ENCODE measurements at places on chromosomes 1 and 21. TPM values are rescaled to one million over a fixed set of nuclear protein-coding genes. Genes with fewer than 3 reads are reported as not detected.

Gene ENAH
- total RNA-seq = 32.1 TPM

Gene UQCRHL
- total RNA-seq = 0.87 TPM

Gene CLCNKA
- 0.90 TPM for total RNA-seq

Gene KRTAP12-4
- not detected for total RNA-seq

DNA sequence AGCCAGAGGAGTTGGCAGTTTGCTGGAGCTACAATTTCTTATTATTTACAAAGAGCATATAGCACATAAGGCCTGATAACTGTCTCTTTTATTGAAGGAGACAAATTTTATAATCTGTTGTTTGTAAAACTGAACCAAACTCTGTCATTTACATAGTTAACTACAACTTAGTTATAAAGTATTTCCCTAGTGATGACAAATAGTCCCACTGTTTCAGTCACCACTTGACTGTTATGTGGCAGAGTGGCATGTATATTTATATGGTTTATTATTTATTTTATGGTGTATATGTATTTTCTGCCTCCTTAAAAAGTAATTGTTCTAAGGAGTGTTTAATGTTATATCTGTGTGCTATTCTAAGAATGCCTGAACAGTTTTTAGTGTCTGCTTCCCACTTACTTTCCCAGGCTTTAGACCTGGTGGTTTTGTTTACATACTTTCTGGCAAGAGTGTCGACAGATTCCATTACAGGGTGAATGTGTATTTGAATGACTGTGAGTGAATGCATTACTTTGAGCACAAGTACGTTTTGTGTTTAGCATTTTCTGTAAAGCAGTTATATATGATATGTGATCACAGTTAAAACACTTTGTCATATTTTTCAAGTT, 10.0 kb downstream of the TSEN15 start:
- H3K4me1 ChIP-seq = peaks cover 10% of the 10 kb centered on the region
- no peak overlapping the region for H3K27ac ChIP-seq
- H3K36me3 ChIP-seq = no peaks in the 10 kb centered on the region
- no peaks in the 10 kb centered on the region for H3K27me3 ChIP-seq
- DNase-seq = no peak

GRCh38 chr1:165411396-165411795, 33.5 kb downstream of the RXRG start:
- H3K27ac ChIP-seq = no peak overlapping the region
- H3K4me3 ChIP-seq = no peak overlapping the region
- no peaks in the 10 kb centered on the region for H3K27me3 ChIP-seq
- H3K36me3 ChIP-seq = no peaks in the 10 kb centered on the region
- DNase-seq = no peak
- H3K4me1 ChIP-seq = no peaks in the 10 kb centered on the region

DNA sequence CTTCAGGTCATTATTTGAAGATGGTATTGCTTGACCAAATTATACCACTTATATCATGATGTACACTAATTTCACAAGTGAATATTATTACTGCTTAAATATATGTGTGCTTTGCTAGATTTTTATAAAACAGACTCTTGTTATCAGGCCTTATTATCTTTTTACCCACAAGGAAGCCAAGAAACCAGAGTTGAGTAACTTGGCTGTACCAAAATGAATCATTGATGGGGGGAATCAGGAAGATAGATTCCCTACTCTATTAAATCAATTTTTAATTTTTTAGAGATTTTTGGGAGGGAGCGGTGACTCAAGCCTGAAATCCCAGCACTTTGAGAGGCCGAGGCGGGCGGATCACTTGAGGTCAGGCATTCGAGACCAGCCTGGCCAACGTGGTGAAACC, 16.0 kb upstream of the SCCPDH start:
- no peak overlapping the region for H3K27ac ChIP-seq
- DNase-seq = no peak
- H3K4me3 ChIP-seq = no peak overlapping the region
- no peaks in the 10 kb centered on the region for H3K36me3 ChIP-seq
- no peaks in the 10 kb centered on the region for H3K4me1 ChIP-seq

DNA sequence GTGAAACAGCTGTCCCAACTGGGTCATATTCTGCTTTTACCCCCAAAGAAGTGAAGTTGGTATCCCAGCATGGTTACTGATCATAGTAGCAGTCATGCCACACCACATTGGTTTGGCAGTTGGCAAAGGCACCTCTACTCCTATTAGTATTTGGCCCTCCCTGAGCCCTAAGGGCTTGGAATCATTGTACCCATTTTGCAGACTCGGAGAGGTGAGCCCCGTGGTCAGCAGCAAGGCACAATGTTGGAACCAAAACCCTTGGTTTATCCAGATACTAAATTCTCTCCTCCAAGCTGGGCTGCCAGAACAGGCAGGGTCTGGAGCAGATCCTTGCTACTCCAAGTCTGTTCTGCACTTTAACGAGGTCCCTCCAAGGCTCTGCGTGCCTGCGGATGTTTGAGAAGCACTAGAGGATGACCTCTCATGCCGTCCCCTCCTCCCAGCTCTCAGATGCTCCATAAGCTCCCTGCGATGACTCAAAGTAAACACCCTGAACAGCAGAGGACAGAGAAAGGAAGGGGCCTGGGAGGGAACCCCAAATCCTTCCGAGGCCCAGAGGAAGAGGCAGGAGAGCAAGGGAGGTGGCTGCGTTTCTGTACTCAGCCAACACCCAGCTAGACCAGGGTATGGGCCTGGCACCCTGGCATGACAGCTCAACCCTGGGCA, 89.3 kb downstream of the PAX7 start:
- H3K4me3 ChIP-seq = no peak overlapping the region
- no peak for DNase-seq
- no peaks in the 10 kb centered on the region for H3K36me3 ChIP-seq
- H3K4me1 ChIP-seq = no peaks in the 10 kb centered on the region

- H3K27ac ChIP-seq = no peak overlapping the region
- no peaks in the 10 kb centered on the region for H3K27me3 ChIP-seq
- DNase-seq = no peak
- H3K4me1 ChIP-seq = no peaks in the 10 kb centered on the region
- H3K36me3 ChIP-seq = no peaks in the 10 kb centered on the region
Observed at GRCh38 chr1:42834803-42835202, 11.6 kb upstream of the ZNF691 start.

- no peaks in the 10 kb centered on the region for H3K36me3 ChIP-seq
- no peaks in the 10 kb centered on the region for H3K27me3 ChIP-seq
- no peaks in the 10 kb centered on the region for H3K4me1 ChIP-seq
- no peak overlapping the region for H3K27ac ChIP-seq
- no peak for DNase-seq
Observed at GRCh38 chr1:14568716-14569355, 29.6 kb upstream of the KAZN start.

- no peaks in the 10 kb centered on the region for H3K4me1 ChIP-seq
- no peak for DNase-seq
- H3K27ac ChIP-seq = no peak overlapping the region
- H3K36me3 ChIP-seq = no peaks in the 10 kb centered on the region
Observed at GRCh38 chr1:14184454-14184853, 414.0 kb upstream of the KAZN start.

DNA sequence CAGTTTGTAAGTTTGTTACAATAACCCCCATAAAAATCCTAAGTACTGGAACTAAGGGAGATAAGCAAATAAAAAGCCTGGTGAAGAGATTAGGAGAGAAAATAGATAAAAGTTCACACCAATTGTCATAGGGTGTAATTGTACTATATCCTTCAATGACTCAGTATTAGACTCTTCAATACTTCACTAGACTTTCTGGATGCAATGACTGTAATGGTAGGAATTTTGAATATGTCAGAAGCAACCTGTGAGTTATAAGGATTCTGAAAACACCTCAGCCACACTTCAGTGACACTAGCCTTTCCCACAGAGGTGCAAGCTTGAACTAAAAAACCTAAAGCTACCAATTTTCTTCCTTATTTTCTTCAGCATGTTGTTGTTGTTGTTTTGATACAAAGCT, 147.9 kb downstream of the PTGER3 start:
- H3K27ac ChIP-seq = no peak overlapping the region
- no peak overlapping the region for H3K4me3 ChIP-seq
- no peaks in the 10 kb centered on the region for H3K36me3 ChIP-seq
- no peaks in the 10 kb centered on the region for H3K27me3 ChIP-seq

All from pancreas (tissue), 10 donors.